ENCODE measurements at places on chromosomes 11 and 22.
A peak's percentile ranks its signal among the peaks of the same experiment; 100 is the strongest.

DNA sequence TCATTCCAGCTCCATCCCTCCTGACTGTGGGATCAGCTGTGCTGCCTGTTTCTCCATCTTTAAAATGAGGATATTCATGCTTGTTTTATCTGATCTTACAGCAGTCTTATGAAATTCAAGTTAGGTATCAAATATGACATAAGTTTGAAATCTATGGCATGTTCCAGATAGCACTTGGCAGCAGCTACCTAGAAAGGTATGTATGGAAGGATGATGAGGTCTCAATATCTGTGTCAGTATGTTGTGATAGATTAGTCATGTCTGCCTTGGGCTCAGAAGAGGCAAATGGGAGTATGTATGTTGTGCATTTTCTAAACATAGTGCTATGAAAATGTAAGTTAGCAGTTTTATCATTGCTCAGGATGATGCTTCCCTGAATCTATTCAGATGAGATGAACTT, 122.1 kb downstream of the NAV2 start:
- no peak overlapping the region for H3K27ac ChIP-seq
- no peaks in the 10 kb centered on the region for H3K36me3 ChIP-seq
- H3K4me3 ChIP-seq, result no peak overlapping the region
- no peaks in the 10 kb centered on the region for H3K4me1 ChIP-seq
- peaks cover 6% of the 10 kb centered on the region for H3K27me3 ChIP-seq
- DNase-seq, result no peak

DNA sequence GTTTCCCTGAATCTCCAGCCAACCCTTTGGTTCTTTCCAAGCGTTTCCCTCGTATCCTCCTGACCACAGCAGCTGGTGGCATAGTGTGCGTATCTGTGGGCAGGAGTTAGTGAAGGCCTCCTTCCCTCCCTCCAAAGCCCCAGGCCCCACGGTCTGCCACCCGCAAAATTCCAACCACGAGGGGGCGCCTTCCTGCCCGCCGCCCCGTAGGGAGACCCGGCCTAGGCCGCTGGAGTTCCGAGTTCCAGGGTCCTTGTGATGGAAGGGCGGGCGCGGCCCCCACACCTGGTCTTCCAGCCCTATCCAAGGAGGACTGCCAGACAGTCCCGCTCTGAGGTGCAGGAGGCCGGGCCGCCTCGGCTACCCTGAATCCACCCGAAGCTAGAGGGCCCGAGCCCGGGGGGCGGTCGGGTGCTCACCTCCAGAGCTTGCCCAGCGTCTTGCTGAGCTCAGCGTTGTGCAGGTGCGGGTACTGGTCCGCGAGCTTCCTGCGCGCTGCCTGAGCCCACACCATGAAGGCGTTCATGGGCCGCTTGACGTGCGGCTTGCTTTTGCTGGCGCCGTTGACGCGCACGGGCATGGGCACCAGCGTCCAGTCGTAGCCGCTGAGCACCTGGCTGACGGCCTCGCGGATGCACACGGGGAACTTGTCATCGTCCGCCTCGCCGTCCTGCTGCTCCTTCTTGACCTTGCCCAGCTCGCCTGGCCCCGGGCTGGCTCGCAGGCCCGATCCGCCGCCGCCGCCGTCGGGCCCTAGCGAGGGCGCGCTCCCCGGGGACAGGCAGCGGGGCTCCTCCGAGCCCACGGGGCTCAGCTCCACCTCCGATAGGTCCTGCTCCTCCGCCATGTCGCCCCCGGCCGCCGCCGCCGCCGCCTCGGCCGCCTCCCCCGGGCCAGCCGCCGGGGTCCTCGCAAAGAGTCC, 1.2 kb downstream of the SOX10 start:
- no peaks in the 10 kb centered on the region for H3K4me1 ChIP-seq
- no peaks in the 10 kb centered on the region for H3K27me3 ChIP-seq
- no peak for DNase-seq
- no peaks in the 10 kb centered on the region for H3K36me3 ChIP-seq

GRCh38 chr11:95295382-95296149, 64.6 kb upstream of the SESN3 start:
- H3K4me1 ChIP-seq, result peaks cover 23% of the 10 kb centered on the region
- H3K36me3 ChIP-seq, result no peaks in the 10 kb centered on the region
- H3K27ac ChIP-seq, result no peak overlapping the region

- no peak overlapping the region for H3K27ac ChIP-seq
- H3K27me3 ChIP-seq, result no peaks in the 10 kb centered on the region
- no peaks in the 10 kb centered on the region for H3K4me1 ChIP-seq
- DNase-seq, result no peak
- no peaks in the 10 kb centered on the region for H3K36me3 ChIP-seq
Measured at GRCh38 chr11:28393348-28393747, 285.2 kb downstream of the METTL15 start.

DNA sequence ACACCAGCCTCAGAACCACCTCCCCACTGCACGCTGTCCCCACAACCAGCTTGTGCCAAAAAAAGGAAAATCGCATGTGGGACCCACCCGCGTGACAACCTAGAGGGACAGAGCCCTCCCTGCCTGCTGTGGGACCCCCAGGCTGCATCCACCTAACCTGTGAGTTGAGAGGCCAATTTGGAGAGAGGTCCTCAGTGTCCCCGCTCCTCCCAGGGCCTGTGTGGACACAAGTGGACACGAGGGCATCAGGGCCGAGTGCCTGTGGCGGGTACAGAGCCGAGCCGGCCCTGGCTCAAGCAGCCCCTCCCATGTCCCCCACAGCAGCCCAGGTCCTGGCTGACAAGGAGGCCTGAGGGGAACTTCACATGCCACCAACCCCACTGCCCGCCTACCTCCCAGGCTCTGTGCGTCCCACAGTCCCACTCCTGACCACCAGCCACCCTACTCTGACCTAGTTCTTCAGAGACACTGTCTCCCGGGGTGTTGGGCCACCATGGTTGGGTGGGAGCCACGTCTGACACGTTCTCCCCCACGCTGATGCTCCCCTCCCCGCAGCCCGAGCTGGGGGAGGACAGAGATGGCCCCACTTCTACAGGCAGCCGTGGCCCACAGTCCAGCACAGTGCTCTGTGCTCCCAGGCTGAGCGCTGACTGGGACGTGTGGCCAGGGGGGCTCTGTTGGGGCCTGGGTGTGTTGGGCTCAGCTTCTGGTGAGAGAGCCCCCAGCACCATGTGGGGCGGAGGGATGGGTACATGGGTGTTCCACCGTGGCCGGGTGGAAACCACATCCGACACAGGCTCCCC, 19.2 kb downstream of the SELENOO start:
- DNase-seq, result no peak
- no peaks in the 10 kb centered on the region for H3K27me3 ChIP-seq
- H3K4me3 ChIP-seq, result no peak overlapping the region
- H3K4me1 ChIP-seq, result no peaks in the 10 kb centered on the region
- peaks cover 44% of the 10 kb centered on the region for H3K36me3 ChIP-seq
- H3K27ac ChIP-seq, result no peak overlapping the region

DNA sequence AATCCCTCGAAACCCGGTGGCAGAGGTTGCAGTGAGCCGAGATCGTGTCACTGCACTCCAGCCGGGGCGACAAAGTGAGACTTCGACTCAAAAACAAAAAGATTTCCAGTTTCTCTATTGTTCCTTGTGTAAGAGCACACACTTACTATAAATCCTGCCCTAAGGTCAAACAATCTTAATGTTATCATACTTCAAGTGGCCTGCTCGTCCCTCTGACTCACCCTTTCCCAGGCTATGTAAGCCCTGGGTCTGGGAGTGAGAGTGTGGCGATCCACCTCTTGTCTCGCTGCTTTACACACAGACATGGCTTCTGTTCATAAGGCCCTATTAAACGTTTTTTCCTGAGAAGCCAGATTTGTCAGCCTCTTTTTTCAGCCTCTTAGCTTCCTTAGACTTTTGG, 24.4 kb upstream of the A4GALT start:
- H3K27ac ChIP-seq, result no peak overlapping the region
- no peaks in the 10 kb centered on the region for H3K4me1 ChIP-seq
- DNase-seq, result no peak

- H3K4me1 ChIP-seq, result no peaks in the 10 kb centered on the region
- no peak for DNase-seq
- peaks cover 30% of the 10 kb centered on the region for H3K27me3 ChIP-seq
- H3K36me3 ChIP-seq, result no peaks in the 10 kb centered on the region
- H3K4me3 ChIP-seq, result no peak overlapping the region
Measured at GRCh38 chr22:38850941-38851849, 7.4 kb upstream of the NPTXR start.

DNA sequence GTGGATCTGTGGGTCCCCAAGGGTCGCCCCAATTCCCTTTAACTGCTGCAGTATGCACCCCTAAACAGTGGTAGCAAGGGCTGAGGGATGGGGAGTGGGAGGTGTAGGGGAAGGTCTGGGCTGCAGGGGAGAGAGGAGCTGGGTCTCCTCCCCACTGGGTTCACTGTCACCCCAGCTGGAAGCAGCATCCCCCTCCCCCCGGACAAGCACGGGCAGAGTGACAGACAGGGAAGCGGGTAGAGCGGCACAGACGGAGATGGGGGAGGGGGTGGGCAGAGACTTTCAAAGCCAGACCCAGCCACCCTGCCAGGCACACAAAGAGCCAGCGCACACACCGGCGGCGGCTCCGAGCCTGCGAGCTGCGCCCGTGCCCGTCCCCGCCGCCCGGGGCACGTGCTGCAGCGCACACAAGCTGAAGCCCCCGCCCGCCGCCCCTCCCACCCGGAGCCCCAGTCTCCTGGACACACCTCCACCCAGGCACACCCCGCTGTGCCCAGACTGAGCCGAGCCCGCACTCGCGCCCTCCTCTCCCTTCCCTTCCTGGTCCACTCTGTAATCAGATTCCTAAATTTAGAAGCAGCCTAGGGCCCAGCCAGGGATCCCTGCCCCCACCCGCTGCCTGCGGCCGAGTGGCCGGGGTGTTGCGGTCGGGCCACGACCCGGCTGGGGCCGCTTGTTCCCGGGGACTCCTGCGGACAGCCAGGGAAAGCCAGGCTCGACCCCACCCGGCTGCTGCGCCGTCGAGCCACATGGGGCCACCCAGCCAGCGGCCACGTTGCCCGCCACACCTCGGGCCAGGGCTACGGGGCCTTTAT, 935 bp upstream of the RCOR2 start:
- no peaks in the 10 kb centered on the region for H3K36me3 ChIP-seq
- peaks cover 23% of the 10 kb centered on the region for H3K27me3 ChIP-seq
- H3K27ac ChIP-seq, result no peak overlapping the region
- peaks cover 4% of the 10 kb centered on the region for H3K4me1 ChIP-seq

GRCh38 chr11:82981852-82982251, 80.3 kb downstream of the DDIAS start:
- peaks cover 63% of the 10 kb centered on the region for H3K36me3 ChIP-seq
- no peaks in the 10 kb centered on the region for H3K27me3 ChIP-seq
- H3K27ac ChIP-seq, result peak overlapping the region; percentile 24
- no peak for DNase-seq

GRCh38 chr11:65225279-65226102, 36.3 kb upstream of the POLA2 start:
- H3K27ac ChIP-seq, result no peak overlapping the region
- peak overlapping the region; percentile 73 for H3K4me3 ChIP-seq
- peak; percentile 41 for DNase-seq
- H3K27me3 ChIP-seq, result peaks cover 39% of the 10 kb centered on the region
- H3K36me3 ChIP-seq, result no peaks in the 10 kb centered on the region

DNA sequence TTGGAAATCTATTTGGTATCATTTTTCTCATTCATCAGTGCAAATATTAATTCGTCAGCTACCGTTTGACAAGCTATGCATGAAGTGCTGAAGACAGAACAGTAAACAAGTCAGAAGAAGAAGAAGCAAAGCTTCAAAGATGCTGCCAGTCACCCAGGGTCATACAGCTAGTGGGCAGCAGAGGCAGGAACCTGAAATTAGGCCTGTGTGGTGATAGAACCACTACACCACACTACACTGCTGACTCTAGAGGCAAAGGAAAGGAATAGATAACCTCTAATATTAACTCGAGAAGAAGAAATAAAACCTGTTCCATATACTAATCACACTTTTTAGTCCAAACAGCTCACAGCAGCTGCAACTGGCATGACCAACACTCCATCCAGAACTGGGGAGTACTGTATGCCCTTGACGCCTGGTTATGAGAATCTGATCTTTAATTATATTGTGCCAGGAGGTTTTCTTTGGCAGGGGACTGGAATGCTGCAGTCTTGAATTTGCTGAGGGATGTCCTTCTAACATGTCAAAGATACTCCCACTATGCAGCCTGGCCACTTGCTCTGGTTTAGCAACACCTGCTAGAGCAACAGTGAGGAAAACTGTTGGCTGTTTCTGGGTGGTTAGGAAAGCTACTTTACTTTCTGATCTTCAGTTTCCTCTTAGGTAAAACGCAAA, 73.0 kb downstream of the PAK1 start:
- no peak overlapping the region for H3K27ac ChIP-seq
- DNase-seq, result no peak
- H3K36me3 ChIP-seq, result peaks cover 13% of the 10 kb centered on the region
- no peaks in the 10 kb centered on the region for H3K27me3 ChIP-seq
- H3K4me1 ChIP-seq, result peaks cover 17% of the 10 kb centered on the region

DNA sequence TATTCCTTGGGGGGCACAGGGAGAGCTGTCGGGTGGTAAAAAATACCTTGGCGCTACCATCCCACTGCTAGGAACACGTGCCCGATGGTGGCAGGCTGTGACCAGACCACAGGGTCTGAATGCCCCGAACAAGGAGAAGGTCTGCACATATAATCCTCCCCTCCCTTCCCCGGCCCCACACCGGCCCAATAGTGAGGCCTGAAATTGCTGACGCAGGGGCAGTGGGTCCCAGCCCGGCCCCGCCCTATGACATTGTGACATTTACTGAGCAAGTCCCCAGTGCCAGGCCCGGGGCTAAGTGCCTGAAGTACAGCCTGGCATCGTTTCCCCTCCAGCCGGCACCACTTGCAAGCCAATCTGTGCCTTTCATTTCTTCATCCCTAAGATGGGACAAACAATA, 19.5 kb downstream of the MN1 start:
- no peak overlapping the region for H3K4me3 ChIP-seq
- no peak overlapping the region for H3K27ac ChIP-seq
- peaks cover 6% of the 10 kb centered on the region for H3K27me3 ChIP-seq
- no peaks in the 10 kb centered on the region for H3K36me3 ChIP-seq

- no peaks in the 10 kb centered on the region for H3K4me1 ChIP-seq
- no peaks in the 10 kb centered on the region for H3K36me3 ChIP-seq
- H3K27ac ChIP-seq, result no peak overlapping the region
- no peak overlapping the region for H3K4me3 ChIP-seq
- DNase-seq, result no peak
- no peaks in the 10 kb centered on the region for H3K27me3 ChIP-seq
Measured at GRCh38 chr11:1782831-1783724, 19.4 kb upstream of the CTSD start.

DNA sequence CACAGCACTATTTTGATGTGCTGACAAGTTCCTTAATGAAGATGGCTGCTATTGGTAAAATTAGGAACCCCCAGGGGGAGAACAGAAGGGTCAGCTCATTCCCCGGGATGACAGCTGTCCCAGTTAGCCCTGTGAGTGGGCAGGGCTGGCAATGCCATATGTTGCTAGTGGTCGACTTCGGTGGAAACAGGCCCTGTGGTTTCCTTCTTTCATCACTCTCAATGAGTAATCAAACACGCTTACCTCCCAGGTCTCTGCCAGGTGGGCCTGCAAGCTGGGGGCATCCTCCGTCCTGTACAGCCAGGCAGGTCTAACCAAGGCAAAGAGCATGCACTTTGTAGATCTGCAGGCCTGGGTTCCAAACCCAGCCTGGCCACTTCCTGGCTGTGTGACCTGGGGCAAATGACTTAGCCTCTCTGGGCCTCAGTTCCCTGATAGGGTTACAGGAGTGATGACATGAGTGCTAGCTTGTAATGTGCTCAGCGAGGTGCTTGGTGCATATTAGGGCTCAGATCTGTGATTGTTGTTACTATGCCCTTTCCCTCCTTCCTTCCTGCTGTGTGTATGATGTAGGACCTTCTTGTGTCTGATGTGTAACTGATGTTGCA, 85.2 kb downstream of the TSPAN18 start:
- no peaks in the 10 kb centered on the region for H3K27me3 ChIP-seq
- no peaks in the 10 kb centered on the region for H3K36me3 ChIP-seq
- H3K27ac ChIP-seq, result no peak overlapping the region
- H3K4me1 ChIP-seq, result no peaks in the 10 kb centered on the region
- DNase-seq, result no peak

Data from activated T-helper 2 cell treated with anti-CD3 and anti-CD28 coated beads, Interferon-gamma antibody, Interleukin-2, Interleukin-4, amounts not matched to agents 10 μg/mL and 5 μg/mL and 100 μg/mL, durations not matched to agents 14 hours and 24 hours and 36 hours (primary cell).